A172 (cell line): ENCODE measurements at places on chromosomes 2 and 18. TPM values are rescaled to one million over a fixed set of nuclear protein-coding genes. Genes with fewer than 3 reads are reported as not detected.

DNA sequence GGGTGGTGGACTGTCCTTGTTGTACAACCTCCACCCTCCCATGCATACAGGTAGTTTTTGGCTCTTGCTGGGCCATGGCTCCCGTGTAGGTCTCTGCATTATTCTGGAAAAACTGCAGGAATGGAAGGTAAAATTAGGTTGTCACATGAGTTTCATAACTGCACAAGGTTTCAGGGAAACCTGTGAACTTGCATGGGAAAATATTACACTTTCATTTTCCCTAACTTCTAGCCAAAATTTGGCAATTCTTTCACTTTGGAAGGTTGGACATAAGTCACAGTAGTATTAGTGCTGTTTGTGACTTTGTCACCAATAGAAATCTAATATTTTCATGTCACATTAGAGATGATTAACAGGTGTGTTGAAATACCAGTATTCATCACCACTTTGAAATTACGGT lies 118.1 kb upstream of the MGAT5 start:
- DNase-seq: no peak

DNA sequence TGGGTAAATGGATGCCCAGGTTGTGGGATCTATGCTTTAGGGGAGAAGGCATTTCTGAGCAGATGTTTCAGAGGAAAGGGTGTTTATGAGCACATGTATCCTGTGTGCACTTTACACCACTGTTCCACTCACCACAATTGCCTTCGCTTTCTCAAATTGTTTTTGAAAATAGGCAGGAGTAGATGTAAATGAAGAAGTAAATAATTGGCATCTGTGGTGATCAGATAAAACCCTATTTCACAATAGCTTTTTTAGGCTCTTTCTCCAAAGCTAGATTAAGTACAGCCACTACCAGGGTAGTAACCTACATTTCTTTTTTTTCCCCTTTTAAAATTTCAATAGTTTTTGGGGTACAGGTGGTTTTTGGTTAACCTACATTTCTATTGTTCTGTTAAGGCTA lies 40.6 kb downstream of the TMEM178A start:
- no peak for DNase-seq

DNA sequence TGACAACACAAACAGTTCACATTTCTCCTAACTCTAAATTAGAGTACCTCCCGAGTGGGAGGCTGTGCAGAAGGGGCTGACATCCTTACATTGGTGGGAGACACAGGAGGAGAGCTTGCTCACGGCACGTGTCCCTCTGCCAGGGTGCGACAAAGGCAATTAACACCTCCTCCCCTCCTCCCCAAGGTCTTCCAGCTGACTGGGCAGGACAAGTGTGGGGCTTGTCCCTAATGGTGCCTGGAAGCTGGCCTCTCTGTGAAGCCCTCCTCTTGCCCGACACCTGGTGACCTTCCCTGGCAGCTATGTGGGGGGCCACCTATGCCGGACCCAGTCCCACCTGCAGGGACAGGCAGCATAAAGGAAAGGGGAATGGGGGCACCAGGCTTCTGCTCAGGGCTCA lies 57.0 kb downstream of the FAM168B start:
- DNase-seq: no peak

- DNase-seq: no peak
Observed at GRCh38 chr2:189848276-189848675, 64.0 kb downstream of the PMS1 start.

DNA sequence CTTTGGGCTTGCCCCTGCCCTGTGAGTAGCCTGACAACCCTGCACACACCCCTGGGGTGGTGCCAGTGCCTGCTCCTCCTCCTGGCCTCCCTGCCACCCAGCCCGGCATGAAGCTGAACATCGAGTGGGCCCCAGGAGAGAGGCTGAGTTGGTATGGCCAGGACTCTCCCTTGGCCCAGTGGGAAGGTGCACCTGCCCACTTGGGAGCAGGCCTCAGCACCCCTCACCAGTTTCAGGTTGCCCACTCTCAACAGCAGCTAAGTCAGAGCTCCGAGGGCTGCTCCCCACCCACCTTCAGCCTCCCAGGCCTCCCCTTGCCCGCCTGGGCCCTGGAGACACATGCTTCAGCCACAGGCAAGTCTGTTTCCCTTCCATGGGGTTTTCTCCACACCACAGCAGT lies 203.1 kb downstream of the KLHL29 start:
- no peak for DNase-seq

- no peak for DNase-seq
Observed at GRCh38 chr18:46506974-46507586, 149.9 kb downstream of the LOXHD1 start.

GRCh38 chr18:75207310-75208154 lies 1.4 kb downstream of the PTGR3 start:
- DNase-seq: peak; percentile 4

DNA sequence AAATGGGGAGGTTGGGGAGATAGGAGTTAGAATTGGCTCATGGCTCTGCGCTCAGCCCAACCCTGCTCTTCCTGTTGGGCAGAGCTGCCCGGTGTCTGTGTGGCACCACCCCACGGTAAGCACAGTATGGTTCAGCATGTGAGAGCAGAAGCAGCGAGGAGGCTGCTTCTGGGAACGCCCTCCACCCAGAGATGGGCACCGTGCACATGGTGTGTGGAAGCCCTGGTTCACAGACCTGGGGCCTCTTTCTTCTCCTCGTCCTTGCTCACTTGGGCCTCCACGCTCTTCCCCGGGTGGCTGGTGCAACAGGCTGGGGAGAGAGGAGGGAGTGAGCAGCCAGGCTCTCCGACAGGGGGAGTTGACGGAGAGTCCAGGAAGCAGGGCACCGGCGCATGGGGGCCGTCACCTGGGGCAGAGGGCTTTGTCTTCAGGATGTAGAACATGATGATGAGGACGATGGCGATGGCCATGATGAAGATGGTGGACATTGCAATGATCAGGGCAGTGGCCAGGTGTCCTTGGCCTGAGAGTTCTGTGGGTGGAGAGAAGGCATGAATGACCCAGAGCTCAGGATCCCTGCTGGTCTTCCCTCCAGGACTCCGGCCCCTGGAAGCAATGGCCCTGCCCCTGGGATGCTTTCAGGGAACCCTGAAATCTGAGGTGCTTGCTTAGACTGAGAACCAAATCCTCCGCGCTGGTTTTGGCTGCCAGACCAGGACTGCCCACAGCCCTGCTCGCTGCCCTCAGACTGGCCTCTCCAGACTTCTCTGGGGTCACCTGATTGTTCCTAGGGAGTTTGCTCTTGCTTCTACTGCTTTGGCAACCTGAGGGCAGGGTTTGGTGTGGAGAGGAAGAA lies 78.3 kb downstream of the EDAR start:
- DNase-seq: no peak

DNA sequence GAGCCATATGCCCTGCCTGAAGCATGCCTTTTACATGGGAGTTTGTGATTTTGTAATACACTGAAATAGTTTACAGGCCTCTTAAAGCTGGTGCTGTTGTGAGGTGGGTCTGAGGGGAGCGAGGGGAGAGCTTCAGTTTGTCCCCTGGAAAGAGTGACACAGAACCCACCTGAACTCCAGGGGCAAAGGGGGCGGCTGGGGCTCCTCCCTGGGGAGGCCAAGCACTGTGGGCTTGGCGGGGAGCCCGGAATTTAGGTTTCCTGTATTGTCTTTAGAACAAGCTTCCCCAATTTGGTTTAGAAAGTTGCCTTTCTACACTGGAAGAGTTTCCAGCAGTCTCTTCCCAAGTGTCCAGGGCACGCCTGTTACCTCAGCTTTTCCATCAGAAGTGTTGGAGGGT lies 75.7 kb downstream of the VAPA start:
- DNase-seq: no peak

DNA sequence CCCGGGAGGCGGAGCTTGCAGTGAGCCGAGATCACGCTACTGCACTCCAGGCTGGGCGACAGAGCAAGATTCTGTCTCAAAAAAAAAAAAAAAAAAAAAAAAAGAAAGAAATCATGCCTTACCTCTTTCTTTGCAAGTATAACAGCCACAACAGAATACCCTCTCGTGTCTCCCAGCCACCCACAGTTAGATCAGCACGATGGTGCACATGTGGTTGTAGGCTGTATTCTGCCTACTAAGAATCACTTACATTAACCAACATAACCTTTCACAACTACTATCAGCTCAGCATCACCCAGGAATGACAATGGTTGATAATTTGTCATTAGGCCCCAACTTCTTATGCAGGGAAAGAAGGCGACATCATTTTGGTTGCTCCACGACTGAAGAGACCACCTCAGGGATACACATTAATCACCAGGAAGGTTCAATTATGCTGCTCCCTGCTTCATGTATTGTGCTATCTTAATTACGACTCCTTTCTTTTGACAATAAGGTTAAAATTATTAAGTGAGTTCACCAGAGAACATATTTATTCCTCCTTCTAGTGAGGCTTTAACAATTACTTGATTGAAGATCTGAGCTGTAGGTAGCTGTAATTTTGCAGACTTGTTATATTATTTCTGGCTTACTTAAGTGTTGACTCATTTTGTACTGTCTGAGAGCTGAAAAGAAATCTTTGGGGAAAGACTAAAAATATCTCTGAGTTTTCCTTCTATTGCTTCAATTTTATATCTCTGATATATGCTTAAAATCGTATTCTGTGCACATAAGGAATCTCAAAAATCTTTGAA lies 120.1 kb downstream of the LRP1B start:
- DNase-seq: no peak

- peak; percentile 26 for DNase-seq
Observed at GRCh38 chr18:3217948-3218647, 1.7 kb downstream of the MYOM1 start.

GRCh38 chr2:202098291-202098690 lies 25.2 kb downstream of the KIAA2012 start:
- DNase-seq: no peak

DNA sequence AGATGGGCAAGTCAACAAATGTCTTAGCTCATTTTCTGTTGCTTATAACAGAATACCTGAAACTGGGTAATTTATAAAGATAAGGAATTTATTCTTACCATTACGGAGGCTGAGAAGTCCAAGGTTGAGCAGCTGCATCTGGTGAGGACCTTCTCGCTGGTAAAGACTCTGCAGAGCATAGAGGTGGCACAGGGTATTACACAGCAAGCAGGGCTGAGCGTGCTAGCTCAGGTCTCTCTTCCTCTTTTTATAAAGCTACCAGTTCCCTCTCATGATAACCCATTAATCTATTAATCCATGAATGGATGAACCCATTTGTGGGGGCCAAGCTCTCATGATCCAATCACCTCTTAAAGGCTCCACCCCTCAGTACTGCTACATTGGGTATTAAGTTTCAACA lies 109.1 kb downstream of the CDK15 start:
- no peak for DNase-seq

DNA sequence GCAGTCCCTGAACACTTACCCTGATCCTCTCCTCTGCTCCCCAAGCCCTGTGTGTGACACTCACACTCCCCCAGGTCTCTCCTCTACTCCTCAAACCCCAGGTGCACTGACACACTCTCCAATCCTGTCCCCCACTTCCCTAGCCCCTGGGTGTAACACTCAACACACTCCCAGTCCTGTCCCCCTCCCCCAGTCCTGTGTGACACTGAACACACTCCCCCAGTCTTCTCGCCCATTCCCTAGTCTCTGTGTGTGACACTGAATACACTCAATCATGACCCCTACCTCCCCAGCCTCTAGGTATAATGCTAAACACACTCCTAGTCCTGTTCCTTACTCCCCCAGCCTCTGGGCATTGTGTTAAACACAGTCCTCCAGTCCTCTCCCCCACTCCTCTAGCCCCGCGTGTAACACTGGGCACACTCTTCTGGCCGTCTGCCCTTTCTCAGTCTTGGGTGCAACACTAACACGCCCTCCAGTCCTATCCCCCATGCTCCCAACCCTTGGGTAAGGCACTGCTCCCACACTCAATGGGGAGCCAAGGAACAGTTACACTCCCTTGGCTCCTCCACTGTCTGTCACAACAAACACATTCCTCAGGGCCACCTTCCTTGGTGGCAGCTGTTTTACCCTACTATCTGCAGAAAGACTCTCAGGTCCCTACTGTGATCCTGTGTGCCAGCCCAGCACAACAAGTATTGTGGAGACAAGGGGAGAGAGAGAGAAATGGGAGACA lies 82.5 kb upstream of the PKDCC start:
- no peak for DNase-seq

DNA sequence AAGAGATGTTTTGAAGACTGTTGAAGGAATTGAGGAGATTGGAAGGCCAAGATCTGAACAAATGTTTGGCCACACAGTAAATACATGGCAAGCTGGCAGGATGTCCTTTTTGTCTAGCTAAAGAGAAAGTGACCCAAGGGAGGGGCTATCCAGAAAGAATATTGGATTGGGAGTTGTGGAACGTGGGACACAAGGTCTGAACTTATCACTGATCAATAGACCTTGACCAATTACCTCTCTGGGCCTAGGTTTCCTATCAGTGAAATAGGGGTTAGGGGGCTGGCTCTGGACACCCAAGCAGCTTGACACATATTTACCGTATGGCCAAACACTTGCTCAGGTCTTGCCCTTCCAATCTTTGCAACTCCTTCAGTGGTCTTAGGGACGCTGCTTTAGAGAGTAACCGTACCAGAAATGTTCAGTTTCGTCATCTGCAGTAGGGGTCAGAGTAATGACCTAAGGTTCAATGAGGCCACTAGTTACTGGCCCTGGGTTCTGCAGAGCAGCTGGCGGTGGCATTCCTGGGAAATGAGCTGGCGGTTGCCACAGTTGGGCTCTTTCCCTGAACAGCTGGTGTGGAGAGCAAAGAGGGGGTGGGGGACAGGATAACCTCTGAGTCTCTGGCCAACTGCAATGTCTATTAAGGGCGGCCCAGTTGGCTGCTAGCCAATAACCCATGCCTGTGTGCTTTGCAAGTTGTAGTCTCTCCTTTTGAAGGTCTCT lies 70.1 kb upstream of the STPG4 start:
- DNase-seq: peak; percentile 99

GRCh38 chr2:120809151-120809550 lies 73.5 kb downstream of the GLI2 start:
- DNase-seq: no peak

DNA sequence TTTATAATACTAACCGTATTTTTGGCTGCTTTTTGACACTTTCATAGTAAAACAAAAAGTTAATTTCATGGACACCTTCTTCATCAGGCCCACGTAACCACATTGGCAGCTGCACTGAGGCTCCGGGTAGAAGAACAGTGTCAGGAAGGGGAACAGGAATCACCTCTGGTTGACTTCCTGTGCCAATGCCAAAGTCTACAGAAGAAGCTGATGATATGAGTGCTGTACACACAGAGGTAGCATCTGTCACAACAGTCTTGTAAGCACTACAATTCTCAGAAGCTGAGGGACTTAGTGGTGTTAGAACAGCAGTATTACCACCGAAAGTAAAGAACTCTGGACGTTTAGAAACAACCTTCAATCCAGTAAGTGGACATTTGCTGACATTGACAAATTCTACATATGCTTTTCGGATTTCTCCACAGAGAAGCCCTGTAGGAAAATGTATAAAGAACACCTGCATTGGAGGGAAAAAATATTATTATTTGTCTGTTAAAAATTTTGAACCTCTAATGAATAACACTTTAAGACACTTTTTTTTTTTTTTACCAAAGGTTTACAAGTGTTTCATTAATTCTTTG lies 85.3 kb downstream of the TRAPPC8 start:
- DNase-seq: no peak

Gene DSG3
- total RNA-seq: 0.07 TPM in 1 of 2 replicates, not detected in the other

Gene EMX1
- 0.34 and 0.50 TPM in 2 replicates for total RNA-seq

Gene ASNSD1
- 113 and 114 TPM in 2 replicates for total RNA-seq

Gene PSTPIP2
- 2.8 and 3.9 TPM in 2 replicates for total RNA-seq

Gene SLC5A7
- total RNA-seq: not detected in 2 replicates

Gene CCDC74B
- total RNA-seq: 52.8 and 60.1 TPM in 2 replicates

Gene FAM117B
- 2.3 and 2.4 TPM in 2 replicates for total RNA-seq

Gene SCYGR2
- total RNA-seq: not detected in 2 replicates
